ENCODE measurements at places on chromosomes 3 and 15. TPM values are rescaled to one million over a fixed set of nuclear protein-coding genes. Genes with fewer than 3 reads are reported as not detected.

CASR gene
- total RNA-seq = 0.89 TPM

STAB1 gene
- 79.7 TPM for total RNA-seq

CRABP1 gene
- total RNA-seq = 113 TPM

KCNMB3 gene
- 3.2 TPM for total RNA-seq

ALDH1L1 gene
- 24.6 TPM for total RNA-seq
